Activated CD4-positive, alpha-beta T cell treated with anti-CD3 and anti-CD28 coated beads for 24 hours (primary cell): ENCODE measurements at places on chromosomes 16 and 17.

- no peak for DNase-seq
Observed at GRCh38 chr16:71338193-71338592, 20.3 kb upstream of the CALB2 start.

DNA sequence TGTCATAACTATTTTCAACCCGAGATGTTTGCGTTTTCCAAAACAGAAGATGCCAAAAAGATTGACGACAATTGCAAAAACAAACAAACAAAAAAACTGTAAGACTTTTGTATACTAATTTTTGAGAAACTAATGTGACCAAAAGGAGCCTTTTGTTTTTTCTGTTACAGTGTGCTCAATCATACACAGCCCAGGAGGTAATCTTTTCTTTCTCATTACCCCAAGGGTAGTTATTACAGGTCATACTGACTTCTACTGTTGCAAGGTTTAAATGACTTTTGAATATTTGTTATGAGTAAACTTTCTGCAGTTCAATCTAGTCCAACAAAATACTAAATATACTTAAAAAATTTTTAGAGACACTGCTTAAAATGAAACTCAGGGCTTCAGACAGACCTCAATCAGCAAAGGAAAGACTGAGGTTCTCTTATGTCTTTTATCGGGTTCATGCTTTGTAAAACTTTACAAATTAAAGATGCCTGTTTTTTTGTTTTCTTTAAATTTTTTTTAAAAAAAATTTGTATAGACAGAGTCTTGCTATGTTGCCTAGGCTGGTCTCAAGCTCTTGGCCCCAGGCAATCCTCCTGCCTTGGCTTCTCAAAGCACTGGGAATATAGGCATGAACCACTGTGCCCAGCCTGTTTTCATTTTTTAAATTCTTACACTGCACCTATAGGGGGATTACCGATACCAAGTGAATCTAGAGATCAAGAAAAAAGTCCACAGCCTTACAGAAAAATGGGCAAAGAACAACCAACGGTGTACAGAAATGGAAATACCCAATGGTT is 47.6 kb downstream of the SPOP start:
- DNase-seq: no peak

DNA sequence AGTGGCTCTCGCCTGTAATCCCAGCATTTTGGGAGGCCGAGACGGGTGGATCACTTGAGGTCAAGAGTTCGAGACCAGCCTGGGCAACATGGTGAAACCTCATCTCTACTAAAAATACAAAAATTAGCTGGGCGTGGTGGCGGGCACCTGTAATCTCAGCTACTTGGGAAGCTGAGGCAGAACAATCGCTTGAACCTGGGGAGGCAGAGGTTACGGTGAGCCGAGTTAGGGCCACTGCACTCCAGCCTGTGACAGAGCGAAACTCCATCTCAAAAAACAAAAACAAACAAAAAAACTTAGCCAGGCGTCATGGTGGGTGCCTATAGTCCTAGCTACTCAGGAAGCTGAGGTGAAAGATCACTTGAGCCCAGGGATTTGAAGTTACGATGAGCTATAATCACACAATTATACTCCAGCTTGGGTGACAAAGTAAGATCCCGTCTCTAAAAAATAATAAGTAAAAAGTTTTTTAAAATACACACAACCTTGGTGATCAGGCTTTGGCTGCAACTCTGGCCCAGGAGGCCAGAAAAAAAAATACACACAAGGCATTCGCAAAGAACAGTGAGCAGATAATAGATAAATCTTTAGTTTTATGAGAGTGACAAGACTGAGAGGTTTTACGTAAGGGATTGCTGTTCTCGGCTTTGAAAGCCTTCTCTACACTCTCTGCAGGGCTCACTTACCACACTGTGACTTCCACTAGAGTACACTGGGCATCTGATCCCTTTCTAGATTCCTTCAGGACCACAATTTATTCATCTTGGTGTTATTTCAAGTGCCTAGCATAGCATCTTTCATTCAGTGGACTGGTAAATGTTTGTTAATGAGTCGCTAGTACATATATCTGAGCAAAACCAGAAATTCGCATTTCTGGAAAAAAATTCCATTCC is 5.9 kb downstream of the GSPT1 start:
- no peak for DNase-seq

- no peak for DNase-seq
Observed at GRCh38 chr16:84605339-84605848, 12.5 kb downstream of the COTL1 start.
